ENCODE measurements at places on chromosomes 2 and 18.

DNA sequence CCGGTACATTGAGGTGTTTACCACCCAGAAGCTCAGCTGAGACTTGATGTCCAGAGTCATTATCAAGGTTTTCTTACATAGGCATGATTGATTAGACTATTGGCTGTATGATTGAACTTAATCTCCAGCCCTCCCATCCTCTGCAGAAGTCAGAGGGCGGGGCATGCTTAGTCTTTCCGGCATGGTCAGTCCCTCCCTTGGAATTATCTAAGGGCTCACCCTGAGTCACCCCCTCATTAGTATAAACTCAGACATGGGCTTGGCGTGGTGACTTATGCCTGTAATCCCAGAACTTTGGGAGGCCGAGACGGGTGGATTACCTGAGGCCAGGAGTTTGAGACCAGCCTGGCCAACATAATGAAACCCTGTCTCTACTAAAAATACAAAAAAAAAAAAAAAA, 243.9 kb downstream of the VAPA start:
- no peak for DNase-seq

- DNase-seq, result no peak
Observed at GRCh38 chr2:228917220-228917619, 353.9 kb downstream of the PID1 start.

DNA sequence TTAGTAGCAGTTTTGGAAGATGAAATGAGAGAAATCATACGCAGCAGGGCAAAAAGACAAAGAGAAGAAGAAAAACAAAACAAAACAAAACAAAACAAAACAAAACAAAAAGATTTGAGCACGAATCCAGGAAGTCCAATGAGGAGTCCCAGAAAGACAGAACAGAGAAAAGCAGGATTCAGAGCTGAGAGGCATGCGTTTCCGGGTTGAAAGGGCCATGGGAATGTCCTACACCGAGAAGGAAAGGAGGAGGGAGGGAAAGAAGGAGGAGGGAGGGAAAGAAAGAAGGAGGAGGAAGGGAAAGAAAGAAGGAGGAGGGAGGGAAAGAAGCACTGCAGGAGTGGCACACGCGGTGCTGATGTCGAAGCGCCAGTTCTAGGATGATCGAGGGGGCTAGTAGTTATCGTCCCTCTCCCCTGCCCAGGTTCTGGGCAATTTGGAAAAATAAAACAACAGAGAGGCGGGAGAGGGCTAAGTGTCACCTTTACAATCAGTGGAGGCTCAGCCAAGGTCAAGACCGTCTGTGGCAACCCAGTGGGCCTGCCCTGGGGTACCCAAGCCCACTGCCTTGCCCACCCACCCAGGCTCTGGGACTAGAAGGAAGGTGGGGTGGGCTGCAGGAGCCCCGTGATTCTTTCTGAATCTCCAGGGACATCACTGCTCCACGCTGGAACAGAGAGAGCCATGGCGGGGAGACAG, 68.4 kb downstream of the TWIST2 start:
- DNase-seq, result no peak

DNA sequence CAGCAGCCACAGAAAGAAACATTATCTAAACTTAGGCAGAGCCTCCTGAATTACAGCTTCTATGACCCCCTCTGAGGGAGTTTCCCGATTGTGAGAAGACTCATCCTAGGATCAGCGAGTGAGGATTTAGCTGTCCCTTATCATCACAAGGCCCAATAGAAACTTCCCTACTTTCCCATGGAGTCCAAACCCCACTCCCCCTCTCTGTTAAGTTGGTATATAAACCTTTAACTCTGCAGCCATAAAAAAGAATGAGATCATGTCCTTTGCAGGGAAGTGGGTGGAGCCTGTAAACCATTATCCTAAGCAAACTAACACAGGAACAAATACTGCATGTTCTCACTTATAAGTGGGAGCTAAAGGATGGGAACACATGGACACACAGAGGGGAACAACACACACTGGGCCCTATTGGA, 78.8 kb downstream of the MYL12B start:
- DNase-seq, result no peak

- DNase-seq, result no peak
Observed at GRCh38 chr2:236168110-236169080, at the start of gene GBX2. GBX2 (minus strand) TSS chr2:236168386; CDS start chr2:236167971, 415 bp downstream.

GRCh38 chr2:26519396-26520147, 41.6 kb upstream of the OTOF start:
- no peak for DNase-seq

DNA sequence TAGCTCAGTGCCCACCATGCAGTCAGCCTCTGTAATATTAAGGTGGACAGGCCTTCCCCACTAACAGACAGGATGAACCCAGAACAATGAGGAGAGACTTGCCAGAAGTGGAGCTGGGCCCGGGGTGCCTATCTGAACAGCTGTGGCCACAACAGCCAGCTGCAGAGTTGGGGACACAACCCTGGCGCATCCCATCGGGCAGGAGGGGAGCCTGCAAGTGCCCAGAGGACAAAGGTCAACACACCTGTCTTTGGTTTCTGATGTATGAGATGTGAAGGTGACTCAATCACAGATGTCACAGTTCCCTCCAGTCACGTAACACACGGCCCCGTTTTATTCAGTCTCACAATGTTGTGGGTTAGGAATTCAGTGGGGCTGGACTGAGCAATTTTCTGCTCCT, 48.2 kb upstream of the TAF1B start:
- DNase-seq, result no peak

DNA sequence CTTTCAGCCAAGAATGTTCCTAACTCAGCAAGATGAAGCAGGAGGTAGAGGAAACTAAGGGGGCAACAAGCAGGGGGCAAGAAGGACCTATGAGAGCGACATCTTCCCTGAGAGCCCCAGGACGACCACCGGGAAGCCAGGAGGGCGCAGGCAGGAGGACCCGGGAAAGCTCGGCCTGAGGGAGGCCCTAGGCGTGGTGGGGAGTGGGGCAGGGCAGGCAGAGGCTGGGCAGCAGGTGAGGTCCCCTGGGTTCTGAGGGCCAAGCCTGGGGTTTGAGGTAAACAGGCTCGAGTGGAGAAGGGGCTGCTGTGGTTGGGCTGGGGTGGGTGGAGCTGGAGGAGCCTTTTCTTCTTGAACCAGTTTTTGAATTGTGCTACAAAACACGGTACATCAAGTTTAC, 1.3 kb upstream of the ALPI start:
- no peak for DNase-seq

DNA sequence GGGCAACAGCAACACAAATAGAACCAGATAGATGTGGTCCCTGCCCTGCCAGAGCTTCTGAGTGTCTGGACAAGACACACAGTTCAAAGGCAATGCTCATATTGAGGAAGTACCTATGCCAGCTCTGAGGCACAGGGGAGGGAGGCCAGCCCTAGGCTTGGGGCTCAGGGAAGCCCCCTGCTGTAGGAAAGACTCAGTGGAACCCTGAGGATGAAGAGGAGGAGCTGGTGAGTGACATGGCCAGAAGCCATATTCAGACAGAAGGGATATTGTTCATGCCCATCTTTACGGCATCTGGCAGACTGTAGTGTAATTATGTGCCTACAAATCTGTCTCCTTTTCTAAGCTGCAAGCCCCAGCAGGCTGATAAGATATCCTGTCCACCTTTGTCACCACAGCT, 8.8 kb downstream of the SIGLEC15 start:
- DNase-seq, result no peak

- no peak for DNase-seq
Observed at GRCh38 chr2:119751706-119752105, 8.0 kb upstream of the PTPN4 start.

DNA sequence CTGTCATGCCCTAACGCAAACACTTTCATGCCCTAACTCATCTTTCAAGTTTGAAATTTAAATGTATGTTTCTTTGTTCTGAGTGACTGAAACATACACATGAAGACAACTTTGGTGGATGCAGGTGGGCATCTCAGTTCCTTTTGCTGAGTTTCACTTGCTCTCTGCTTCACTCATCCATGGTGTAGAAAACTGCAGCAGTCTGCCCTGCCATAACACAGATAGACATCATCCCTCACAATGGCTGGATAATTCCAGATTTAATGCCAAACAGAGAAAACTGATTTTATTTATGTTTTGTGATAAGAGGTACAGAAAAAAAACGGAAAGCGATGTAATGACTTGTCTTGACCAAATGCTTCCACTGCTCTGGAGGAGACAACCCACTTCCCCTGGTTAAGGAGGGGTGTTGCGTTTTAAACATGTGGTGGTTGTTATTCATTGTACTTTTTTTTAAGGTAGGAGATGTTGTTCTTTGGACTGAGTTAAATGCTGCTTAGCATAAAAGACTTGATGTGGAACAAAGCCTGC, 70.4 kb downstream of the RHBDD1 start:
- no peak for DNase-seq

GRCh38 chr2:64602436-64602835, 51.3 kb downstream of the SERTAD2 start:
- DNase-seq, result no peak

- DNase-seq, result no peak
Observed at GRCh38 chr2:179701524-179702110, 159.8 kb downstream of the ZNF385B start.

GRCh38 chr2:24886126-24886501, 33.9 kb downstream of the ADCY3 start:
- DNase-seq, result no peak

DNA sequence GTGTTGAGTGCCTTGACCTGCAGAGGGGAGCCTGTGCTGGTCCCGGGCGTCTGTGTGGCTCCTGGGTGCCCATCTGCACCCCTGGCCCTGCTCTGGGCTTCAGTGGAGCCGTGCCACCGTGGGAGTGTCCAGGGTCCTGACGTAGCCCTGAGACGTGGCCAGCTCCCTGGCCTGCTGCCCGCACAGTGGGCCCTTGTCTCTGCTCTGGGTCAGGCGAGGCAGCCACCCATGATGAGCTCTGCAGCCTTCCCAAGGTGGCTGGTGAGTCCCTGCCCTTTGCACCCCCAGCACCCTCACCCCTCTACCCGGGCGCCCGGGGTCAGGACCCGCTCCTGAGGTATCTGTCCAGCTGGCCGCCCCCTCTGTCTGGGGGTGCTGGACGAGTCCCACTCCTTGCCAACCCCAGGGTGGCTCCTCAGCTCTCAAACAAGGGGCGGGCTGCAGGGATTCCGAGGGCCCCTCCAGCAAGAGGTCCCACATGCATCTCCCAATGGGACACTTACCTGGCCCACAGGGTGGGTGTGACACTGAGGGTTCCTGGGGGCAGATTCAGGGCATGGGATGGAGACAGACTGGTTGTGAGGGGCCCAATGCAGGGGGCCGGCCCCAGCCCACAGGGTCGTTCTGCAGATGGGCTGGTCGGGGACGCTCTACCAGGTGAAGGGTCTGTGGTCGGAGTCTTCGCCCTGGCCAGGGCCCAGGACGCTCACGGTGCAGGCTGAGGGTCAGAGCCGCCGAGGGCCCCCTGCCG, 2.4 kb downstream of the NEU4 start:
- no peak for DNase-seq

- no peak for DNase-seq
Observed at GRCh38 chr2:45932278-45932975, 281.0 kb downstream of the PRKCE start.

GRCh38 chr2:119256582-119256921, 32.9 kb downstream of the STEAP3 start:
- no peak for DNase-seq

DNA sequence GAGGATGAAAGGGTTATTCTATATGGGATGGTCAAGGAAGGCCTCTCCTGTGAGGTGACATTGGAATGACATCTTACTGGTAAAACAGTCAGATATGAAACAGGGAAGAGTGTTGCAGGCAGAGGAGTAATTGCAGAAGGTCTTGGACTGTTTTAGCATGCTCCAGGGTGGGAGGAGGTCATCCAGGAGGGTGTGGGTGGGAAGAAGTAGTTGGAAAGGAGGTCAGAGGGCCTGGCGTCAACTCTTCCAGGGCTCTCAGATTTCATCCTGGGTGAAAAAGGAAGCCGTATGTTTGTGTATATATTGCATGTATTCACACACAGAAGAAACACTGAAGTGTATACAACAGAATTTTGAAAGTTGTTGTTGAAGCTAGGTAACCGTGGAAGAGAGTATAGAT, 48.2 kb downstream of the ATP9B start:
- DNase-seq, result no peak

DNA sequence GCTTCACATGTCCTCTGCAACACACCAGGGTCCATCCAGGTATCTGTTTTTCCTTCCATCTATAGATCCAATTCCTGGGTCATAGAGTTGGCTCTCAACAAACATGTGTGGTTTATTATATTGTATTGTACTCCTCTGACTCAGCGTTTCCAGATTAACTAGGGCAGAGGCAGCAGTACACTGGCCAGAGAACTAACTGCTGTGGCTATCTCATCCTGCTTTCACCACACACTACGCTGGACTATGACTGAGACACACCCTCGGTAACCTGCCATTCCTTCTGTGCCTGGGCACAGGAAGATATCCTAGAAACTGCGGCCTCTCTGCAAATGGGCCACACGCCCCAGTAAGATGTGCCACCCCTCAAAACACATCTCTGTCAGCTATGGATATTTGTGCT, 159.8 kb upstream of the STK17B start:
- no peak for DNase-seq

DNA sequence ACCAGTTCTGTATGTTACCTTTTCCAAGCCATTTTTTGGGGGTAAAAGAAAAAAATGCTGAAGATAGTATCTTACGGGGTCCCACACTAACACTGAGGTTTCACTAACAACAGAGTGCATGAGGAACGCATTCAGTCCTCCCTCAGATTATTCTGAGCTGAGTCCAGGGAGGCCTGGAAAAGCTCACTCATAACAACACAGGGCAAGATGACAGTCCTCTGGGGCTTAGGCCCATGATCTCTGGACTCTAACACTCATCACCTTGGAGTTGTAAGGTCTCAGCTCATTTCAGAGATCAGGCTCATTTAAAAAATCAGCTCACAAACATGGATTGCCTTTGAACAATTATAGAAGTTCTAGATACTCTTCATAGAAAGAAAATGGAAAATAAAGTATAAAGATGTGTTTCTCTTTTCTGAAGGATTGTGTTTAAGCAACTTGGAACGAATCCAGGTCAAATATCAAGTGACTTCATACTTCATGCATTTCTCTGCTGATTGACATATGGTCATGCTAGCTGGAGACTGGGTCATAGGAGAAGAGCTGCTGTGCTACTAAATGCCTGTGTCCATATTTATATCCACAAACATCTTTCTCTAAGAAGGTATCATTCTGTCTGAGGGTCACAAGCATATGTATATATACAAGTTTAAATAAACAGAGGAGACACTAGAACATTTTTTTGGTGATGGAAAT, 265.8 kb downstream of the ALK start:
- DNase-seq, result no peak

DNA sequence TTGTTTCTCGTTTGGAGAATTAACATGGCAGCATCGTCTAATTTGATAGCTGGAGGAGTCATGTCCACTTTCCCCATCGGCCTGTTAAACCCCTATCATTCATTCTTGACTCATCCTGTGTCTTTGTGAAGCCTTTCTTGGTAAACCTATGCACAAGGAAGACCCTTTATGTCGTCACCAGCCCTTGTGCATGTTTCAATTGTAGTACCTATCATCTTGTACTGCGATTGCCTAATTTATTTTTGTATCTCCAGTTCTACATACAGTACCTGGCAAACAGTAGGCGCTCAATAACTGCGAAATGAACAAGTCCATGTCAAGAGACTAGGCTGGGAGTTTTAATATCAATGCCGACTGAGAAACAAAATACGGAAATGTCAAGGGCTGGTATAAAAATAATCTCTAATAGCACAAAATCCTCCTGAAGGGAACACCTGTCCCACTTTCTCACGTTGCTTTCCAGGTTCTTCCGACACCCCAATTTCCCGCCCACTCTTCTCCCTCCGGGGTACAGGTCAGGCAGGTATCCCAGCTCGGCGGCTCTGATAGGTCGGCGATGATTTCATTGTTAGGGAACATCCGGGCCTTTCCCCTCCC, 1.3 kb upstream of the PPM1B start:
- DNase-seq, result no peak

- no peak for DNase-seq
Observed at GRCh38 chr2:196229013-196229412, 57.6 kb upstream of the STK17B start.

GRCh38 chr2:152488075-152488474, 153.1 kb downstream of the FMNL2 start:
- no peak for DNase-seq
